Upper lobe of left lung (tissue), 6 donors: ENCODE measurements at places on chromosomes 4 and X. TPM values are rescaled to one million over a fixed set of nuclear protein-coding genes. Genes with fewer than 3 reads are reported as not detected.

DNA sequence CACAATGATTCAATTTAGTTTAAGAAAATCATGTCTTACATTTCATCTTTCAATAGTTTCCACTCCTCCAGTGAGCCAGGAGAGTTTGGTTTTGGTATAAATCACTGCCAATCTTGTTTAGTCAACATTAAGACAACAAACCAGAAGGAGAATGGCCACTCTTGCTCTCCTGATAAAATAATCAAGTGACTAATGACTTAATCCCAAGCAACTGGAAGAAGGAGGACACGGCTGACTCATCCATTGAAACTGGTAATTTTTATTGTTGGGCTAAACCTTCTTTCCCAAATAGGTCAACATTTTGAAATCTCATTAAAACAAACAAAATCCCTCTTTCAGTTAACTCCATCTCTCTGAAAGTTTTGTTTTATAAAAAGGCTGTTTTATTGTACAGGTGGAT, 230.2 kb downstream of the CLCN4 start:
- no peak overlapping the region for H3K27ac ChIP-seq
- H3K4me1 ChIP-seq = no peaks in the 10 kb centered on the region
- no peaks in the 10 kb centered on the region for H3K36me3 ChIP-seq
- H3K4me3 ChIP-seq = no peak overlapping the region
- no peak for DNase-seq

- DNase-seq = no peak
- H3K4me3 ChIP-seq = no peak overlapping the region
- H3K36me3 ChIP-seq = no peaks in the 10 kb centered on the region
- H3K27ac ChIP-seq = no peak overlapping the region
These were observed 53.7 kb downstream of the MID1 start for GRCh38 chrX:10566716-10567097.

DNA sequence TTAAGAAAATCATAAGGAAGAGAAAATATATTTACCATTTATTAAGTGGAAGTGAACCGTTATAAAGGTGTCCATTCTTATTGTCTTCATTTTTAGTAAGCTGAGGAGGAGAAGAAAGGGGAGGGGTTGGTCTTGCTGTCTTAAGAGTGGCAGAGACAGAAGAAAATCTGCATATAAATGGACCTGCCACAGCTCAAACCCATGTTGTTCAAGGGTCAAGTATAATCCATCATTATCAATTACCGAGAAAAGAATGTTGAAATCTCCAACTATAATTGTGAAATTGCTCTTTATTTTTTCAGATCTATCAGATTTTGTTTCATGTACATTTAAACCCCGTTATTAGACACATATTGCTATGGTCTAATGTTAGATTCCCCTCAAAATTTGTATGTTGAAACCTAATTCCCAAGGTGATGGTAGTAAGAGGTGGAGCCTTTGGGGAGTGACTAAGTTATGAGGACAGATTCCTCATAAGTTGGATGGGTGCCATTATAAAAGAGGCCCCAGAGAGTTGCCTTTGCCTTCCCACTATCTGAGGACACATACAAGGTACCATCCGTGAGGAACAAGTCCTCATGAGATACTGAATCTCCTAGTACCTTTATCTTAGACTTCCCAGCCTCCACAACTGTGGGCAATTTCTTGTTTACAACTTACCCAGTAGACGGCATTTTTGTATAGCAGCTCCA, 58.5 kb upstream of the SMAD1 start:
- no peak overlapping the region for H3K27ac ChIP-seq
- no peak overlapping the region for H3K4me3 ChIP-seq
- DNase-seq = no peak
- H3K4me1 ChIP-seq = no peaks in the 10 kb centered on the region

- no peak overlapping the region for H3K27ac ChIP-seq
- no peaks in the 10 kb centered on the region for H3K4me1 ChIP-seq
- no peaks in the 10 kb centered on the region for H3K27me3 ChIP-seq
- no peaks in the 10 kb centered on the region for H3K36me3 ChIP-seq
These were observed 573 bp downstream of the HTR2C start for GRCh38 chrX:114584375-114584943.

- H3K27ac ChIP-seq = no peak overlapping the region
- H3K36me3 ChIP-seq = no peaks in the 10 kb centered on the region
- H3K27me3 ChIP-seq = no peaks in the 10 kb centered on the region
- no peak overlapping the region for H3K4me3 ChIP-seq
- H3K4me1 ChIP-seq = no peaks in the 10 kb centered on the region
These were observed 61.2 kb downstream of the ENOX2 start for GRCh38 chrX:130841776-130842175.

The MEPE gene
- total RNA-seq = not detected
